ENCODE measurements at places on chromosomes 3 and 15.
A peak's percentile ranks its signal among the peaks of the same experiment; 100 is the strongest.

DNA sequence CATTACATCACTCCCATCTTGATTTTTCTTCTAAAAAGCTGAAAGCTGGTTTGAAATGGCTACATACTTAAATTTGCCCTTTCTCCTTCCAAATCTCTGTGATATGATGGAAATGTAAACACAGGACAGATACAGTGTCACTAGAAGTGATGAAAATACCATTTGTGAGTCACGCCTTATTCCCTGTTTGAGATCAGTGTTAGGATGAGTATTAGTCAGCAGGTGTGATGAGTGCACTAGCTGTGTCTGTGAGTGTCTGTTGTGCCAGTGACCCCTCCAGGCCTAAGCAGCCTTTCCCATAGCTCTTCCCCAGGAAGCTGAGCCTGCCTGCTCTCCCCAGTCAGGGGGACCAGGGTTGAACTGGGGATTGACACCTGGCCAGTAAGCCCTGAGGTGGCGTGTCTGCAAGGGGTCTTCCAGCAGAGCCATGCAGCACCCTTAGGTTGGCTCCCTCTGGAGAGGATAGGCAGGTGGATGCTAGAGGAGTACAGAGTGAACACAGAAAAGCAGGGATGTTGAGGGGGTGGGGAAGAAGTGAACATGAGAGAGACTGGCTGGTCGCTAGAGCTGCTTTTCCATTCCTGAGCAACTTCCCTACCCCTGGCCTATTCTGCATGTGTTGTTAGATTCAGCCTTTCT is 92.0 kb downstream of the PDE8A start:
- no peak for DNase-seq

DNA sequence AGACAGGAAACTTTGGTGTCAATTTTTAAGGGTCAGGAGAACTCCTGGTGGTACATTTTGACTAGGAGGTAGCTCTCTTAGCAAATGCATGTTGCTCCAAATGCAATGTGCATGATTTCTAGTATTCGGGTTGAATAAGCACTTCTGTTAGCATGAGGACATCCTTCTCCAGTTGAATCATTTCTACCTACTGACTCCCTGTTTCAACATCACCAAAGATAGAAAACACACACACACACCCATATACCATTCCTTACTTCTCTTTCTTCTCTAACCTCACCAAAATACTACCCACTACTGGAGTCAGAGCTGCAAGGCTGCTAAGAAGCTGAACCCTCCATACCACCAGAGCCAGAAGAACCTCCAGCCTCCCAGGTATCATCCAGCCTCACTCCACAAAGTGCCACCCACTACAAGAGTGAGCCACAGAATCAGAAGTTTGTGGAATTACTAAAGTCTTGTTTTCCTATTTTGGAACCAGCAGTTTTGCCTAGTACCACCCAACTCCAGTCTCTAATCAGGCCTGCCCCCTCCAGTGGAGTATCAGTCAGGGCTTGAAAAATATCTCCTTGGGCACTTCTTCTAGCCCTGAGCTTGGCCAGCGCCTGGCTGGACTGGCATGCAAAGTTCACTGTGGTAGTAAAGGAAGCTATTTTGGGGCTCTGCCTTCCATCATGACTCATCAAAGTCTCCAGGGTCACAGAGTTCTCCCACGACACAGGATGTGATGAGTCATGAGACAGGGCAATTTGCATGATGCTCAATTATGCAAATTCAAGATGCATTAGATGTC is 110.3 kb downstream of the CYP19A1 start:
- peak; percentile 10 for DNase-seq

- no peak for DNase-seq
These were observed 264.8 kb downstream of the CLSTN2 start for GRCh38 chr3:140199743-140200142.

DNA sequence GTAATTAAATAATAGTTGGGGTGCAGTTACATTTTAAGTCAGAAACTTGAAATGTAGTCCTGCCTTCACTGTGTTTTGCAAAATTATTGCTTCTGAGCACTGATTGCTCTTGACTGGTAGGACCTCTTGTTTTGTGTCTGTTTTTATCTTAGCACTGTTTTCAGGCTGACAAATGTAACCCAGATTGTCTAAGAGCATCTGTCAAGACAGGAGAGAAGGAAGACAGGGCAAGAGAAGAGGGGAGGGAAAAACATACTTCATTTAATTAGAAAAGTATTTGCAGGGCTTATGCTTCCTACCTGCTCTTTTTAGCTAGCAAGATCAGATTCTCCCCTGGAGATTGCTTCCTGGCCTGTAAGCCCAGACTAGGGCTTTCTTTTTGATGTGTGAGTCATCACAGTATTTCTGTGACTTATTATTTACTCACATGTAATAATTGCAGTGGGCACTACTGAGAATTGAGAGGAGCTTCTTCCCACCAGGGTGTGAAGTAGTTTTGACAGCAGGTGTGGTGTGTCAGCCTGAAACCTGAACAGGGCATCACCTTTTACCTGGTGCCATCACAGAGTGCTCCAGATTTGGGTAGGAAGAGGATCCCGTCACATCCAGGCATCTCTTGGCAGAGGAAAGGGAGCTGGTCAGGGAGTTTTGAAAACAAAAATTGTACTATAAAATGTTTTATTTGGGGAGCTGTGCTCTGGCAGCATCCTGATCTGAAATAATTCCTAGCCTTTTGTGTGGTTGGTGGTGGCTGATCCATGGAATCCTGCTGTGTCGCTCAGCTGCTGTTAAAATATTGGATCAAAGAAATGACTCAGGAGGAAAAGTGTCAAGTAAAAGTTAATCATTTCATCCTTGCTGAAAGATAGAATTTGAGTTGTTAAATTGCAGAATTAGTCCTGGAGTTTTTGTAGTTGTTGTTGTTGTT is 98.2 kb downstream of the TMEM108 start:
- no peak for DNase-seq

DNA sequence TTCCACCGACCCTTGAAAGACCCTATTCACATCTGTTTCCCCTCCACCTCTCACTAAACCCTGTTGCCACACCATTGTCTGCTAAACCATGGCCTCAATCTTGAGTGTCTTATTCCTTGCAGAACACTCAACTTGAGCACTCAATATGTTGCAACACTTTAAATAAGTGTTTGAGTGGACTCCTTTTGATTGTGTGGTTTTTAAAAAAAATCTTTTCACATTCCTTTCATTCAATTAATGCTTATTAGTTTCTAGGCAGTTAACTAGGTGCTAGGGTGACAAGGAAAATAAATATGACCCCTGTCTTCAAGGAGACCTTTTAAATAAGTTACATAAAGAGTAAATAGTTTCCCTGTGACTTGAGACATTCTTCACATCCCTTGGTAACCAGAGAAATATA is 13.3 kb upstream of the HHLA2 start:
- no peak for DNase-seq

DNA sequence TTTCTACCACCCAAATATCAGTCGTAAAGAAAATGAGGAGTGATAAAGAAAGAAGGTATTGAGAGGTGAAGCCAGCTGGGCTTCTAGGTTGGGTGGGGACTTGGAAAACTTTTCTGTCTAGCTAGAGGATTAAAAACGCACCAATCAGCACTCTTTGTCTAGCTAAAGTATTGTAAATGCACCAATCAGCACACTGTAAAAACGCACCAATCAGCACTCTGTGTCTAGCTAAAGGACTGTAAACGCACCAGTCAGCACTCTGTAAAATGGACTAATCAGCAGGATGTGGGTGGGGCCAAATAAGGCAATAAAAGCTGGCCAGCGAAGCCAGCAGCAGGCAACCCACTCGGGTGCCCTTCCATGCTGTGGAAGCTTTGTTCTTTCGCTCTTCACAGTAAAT is 13.0 kb upstream of the IQGAP1 start:
- no peak for DNase-seq

GRCh38 chr3:23873941-23874340 is 42.8 kb downstream of the NKIRAS1 start:
- DNase-seq, result no peak

DNA sequence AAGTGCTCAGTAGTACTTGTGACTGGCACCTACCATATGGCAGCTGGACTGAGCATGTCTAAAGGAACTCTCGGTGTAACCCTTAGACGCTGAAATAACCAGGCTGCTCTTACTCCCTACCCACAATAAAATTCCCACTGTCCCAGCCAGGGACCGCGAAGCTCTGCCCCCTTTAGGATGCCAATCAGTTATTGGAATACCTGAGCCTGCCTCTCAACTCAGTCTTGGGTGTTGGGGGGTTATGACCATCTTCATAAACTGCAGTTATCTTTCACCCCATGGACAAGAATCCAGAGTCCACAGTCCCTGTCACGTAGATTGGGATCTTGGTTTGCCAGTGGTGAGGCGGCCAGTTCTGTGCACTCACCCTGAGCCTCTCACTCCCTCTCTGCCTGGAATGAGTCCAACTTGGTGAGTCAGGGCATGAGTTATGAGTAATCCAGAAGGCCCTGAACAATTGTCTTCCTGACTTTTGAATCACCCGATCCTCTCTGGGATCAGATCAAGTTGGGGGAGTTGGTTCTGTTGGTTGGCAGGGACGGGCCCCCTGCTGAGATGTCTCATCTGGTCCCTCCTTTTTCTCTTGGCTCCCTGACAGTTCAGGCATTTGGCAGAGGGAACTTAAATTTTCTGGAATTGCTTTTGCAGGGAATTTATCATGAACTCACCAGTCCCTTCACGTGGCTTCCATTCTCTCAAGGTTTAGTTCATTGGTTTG is 120.1 kb upstream of the UBE2E1 start:
- DNase-seq, result peak; percentile 50

Measured in bone marrow (tissue), 2 donors.